ENCODE measurements at places on chromosomes 7 and 10.

- no peak for DNase-seq
Observed at GRCh38 chr10:105868935-105869334, 1227.8 kb downstream of the SORCS3 start.

- DNase-seq: no peak
Observed at GRCh38 chr7:37074370-37074769, 350.1 kb upstream of the AOAH start.

DNA sequence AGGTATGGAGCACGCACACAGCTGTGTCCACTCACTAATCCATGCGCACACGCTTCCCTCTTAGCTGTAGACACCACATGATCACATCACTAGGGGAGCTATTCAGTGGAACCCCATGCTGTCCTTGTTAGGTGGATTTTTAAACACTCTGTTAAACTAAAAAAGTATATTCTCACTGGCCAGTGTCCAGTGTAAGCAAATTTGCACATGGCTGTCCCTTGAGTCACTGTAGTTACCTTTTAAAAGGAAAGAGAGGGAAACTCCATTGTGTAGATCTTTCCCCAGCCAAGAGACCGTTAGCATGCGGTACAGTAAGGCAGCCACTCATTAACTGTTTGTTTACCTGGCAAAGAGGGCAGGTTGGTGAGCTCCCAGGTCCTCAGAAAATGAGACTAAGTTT is 81.6 kb upstream of the INSYN2A start:
- no peak for DNase-seq

DNA sequence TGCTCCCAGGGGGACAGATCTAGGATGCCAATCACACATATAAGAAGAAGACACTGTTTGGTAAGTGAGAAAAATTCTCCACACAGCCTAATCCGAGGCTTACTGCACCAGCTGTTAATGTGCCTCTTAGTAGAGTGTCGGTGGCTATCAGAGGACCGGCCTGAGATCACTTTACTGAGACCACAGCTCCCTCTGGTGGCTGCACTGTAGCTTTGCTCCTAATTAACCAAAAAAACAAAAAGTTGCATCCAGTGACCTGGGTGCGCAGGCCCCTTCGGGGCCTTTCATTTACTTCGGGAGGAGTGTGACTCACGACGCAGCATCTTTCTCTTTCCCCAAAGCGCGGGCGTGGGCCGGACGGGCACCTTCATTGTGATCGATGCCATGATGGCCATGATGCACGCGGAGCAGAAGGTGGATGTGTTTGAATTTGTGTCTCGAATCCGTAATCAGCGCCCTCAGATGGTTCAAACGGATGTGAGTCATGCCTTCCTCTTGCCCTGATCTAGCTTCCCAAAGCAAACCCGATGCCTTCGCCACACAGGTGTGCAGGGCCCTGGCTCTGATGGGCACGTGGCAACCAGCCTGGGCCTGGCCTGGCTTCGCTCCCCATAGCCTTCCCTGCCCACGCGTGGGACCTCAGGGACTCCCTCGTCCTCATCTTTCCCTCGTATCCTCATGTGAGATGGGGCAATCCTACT is 56.7 kb downstream of the MKI67 start:
- peak; percentile 77 for DNase-seq

GRCh38 chr7:94266238-94266644 is 128.5 kb upstream of the COL1A2 start:
- DNase-seq: peak; percentile 1

GRCh38 chr10:102450374-102451104 is 804 bp downstream of the C10orf95 start:
- peak; percentile 84 for DNase-seq

DNA sequence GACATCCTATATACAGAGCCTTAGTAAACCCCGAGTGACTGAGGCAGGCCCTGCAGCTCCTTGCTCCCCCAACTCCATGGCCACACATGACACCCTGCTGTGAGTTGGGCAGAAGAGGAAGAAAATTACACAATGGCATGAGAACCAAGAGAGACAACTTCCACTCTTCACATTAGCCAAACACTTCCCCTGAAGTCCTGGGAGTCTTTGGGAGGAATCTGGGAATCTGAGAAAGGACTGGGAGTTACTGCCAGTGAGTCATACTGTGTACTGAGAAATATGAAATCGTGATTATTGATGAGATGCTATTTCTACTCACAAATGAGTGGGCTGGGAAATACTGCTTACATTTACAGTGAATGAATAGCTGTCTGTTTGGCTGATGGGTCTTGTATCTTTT is 116.6 kb downstream of the SPAG6 start:
- no peak for DNase-seq

DNA sequence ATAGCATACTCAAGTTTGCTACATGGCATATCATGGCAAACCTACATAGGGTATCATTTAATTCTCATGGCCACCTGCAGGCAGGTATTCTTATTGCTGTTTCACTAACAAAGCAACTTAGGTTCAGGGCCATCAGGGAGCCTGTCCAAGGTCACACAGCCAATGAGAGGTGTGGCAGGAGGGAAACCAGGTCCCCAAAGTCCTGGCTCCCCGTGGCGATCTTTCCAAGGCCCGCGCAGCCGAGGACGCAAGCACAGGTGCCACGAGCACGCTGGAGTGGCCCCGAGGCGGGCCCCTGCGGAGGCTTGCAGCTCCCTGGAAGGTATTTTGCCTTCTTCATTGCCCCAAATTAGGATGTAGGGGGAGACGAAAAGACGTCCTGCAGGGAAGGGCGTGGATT is 20.8 kb downstream of the PRKAG2 start:
- DNase-seq: no peak

GRCh38 chr10:3391657-3392056 is 219.1 kb upstream of the PITRM1 start:
- no peak for DNase-seq

GRCh38 chr7:74222851-74223710 is 13.3 kb downstream of the LAT2 start:
- no peak for DNase-seq

- no peak for DNase-seq
Observed at GRCh38 chr7:155794196-155794595, 18.1 kb downstream of the SHH start.
